ENCODE measurements at places on chromosomes 6 and 20.

DNA sequence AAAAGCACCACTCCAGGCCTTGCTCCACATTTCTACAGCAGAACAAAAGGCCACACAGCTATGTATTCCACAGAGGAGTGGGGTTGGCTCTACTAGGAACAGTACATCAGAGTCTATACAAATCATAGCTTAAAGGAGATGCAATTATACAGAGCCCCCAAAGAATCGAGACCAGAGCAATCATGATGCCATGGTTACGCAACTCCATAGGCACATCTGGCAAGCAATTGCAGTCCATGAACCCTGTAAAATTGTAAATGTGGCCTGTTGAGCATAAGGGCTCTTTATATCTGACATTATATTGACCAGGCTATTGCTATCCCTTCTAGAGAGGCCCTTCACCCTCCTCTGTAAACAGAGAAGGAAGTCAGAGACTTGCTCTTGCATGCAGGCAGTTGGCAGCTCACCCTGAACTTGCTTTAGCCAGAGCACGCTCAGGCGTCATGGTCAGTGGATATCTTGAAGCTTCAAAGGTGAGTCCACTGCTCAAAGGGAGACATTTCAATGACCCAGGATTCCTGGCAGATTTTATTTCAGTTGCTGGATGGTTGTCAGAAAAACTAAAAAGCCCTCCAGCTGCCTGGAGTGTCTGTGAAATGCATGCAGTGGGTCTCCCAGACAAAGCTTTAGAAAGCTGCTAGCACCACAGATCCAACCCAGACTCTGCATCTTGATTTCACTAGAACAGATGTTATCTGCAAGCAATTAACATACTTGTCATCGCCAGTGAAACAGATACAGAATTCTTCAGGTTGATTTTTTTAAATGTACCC is 357.2 kb downstream of the CENPW start:
- DNase-seq = no peak

- DNase-seq = no peak
Observed at GRCh38 chr6:34126419-34126818, 19.5 kb downstream of the GRM4 start.

- no peak for DNase-seq
Observed at GRCh38 chr6:156977527-156978291, 200.5 kb downstream of the ARID1B start.

DNA sequence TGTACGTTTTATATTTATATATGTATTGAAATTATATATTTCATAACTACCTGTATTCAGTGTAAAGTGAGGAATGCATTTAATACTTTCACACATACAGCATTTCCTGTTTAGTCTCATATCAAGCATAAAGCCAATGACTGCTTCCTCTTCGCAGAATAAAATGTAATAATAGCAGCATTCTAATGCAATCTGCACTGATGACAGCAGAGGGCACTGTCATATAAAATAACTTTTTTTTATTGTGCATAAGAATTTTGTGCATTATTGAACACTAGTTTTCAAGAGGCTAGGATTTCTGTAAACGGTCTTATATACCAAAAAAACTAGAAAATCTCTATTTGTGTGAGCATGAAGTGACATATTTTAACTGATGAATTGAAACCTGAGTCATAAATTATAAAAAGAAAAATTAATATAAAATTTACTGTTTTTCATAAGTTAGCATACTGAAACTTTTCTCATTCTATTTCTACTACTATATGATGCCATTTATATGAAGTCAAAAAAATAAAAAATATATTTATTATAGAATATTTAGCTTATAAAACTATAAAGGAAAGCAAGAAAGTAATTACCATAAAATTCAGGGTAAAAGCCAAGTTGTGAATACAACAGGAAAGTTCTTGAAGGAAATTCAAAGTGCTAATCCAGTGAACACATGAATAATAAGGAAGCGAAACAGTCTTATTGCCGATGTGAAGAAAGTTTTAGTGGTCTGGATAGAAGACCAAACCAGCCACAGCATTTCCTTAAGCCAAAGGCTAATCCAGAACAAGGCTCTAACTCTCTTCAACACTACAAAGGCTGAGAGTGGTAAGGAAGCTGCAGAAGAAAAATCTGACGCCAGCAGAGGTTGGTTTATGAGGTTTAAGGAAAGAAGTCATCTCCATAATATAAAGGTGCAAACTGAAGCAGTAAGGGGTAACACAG is 36.3 kb downstream of the RNF146 start:
- DNase-seq = peak; percentile 17

DNA sequence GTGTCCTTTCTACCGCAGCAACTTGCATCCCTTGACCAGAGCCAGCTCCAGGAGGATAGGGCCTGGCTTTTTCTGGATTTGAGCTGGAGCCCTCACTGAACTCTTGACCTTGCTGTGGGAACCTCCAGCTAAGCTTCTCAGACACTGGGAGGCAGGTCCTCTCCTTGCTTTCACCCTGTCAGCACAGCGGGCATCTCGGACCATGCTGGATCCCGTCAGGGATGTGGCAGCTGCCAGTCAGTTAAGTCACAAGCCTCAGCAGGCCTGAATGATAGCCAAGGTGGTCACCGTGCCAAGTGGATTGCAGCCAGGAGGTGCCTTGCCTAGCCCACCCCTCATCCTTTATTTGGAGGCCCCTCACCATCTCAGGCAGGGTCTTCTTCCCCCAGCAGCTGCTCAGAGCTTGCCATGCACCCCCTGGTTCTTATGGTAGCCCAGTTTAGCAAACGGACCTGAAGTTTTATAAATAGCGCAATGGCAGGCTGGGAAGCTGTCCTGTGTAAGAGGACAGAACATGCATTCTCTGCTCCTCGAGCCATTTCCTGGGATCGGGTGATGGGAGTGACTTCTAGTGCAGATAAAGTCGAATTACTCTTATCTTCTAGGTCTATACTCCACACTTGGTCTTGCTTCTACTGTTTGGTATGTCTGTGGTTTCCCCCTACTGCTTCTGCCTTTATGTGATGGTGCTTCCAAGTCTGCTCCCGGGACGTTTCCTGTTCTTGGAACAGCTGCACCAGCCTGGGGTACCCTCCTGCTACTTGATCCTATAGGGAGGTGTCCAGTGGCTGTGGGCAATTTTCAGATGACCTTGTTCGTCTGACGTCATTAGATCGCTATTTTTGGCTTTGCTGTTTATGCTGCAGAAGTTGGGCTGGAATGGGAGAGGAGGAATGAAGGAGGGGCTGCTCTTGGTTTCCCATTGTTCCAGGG is 7.1 kb upstream of the MYLK2 start:
- no peak for DNase-seq

GRCh38 chr20:44032583-44033331 is 118.1 kb downstream of the TOX2 start:
- no peak for DNase-seq

DNA sequence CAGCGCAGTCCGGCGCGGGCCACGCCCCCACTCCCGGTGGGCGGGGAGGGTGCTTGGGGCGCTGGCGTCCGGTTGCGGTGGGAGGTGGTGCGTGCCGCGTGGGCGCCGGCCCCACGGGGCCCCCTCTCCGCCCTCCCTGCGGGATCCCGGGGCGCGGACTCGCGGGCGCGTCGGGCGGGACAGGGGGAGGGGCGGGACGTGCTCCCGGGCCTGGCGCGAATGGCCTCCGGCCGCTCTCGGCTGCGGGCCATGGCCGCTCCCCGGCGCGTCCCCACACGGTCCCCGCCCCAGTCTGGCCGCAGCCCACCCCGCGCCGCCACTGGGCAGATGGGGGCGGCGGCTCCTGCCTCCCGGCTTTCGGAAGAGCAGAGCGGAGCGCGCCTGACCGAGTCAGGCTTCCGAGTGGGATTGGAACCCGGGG is 771 bp upstream of the PPP1R3G start:
- peak; percentile 42 for DNase-seq

- no peak for DNase-seq
Observed at GRCh38 chr6:35722121-35722761, 14.6 kb upstream of the ARMC12 start.

GRCh38 chr6:19857703-19858102 is 20.5 kb downstream of the ID4 start:
- no peak for DNase-seq

- peak; percentile 30 for DNase-seq
Observed at GRCh38 chr6:44386364-44386928, 1.1 kb upstream of the CDC5L start.

DNA sequence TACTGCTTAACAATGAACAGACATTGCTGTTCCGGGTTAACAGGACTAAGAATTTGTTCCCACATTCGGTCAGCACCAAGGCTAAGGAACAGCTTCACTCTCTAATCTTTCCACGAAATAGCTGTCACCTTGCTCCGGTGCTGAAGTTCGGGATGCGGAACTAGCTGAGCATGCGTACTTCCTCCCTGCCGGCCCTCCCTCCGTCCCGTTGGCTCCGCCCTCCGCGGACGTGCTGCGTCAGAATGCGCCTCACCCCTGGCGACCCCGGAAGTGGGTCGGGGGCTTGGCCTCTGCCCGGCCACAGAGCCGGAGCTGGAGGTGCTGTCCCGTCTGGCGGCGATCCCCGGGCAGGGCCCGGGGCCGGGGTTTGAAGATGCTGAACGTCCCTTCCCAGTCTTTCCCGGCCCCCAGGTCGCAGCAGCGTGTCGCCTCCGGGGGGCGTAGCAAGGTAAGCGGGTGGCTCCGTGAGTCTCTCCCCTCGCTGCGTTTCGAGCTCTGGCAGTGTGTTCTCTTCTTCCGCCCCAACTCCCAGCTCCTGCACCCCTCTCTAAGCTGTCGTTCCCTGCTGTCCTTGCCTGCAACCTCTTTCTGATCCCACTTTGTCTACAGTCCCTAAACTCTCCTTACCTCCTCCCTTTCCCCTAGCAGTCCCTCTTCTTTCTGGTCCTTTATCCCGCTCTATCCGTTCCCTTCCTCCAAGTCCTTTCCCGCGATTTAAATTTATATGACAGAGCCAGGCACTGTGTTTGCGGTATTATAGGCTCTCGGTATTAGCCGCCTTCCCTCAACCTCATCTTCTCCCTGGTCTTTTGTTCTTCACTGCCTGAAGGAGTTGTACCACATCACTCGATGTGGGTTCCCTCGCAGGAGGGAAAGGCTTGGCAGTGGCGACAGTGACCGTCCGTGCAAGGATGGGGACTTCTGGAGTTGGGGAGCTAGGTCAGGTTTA is at the start of gene CYB5R4:
CYB5R4 (plus strand) TSS at position 280 of the 949 bp plus-strand sequence; CDS start at position 374, 94 bp downstream.
- DNase-seq = peak; percentile 93

DNA sequence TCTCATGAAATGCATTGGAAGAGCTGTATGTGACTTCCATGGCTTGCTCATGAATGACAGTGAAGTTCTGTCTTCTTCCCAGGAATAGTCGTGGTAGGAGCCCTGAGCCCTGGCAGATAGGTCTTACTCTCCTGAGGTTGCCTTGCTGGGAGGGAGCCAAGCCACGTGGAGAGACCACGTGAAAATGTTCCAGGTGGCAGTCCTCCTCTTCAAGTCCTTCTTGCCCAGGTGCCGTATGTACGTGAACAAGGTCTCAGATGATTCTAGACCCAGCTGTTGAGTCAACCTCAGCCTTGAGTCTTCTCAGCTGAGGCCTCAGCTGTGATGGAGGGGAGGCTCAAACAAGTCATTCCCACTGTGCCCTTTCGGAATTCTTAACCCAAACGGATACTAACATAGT is 192.4 kb upstream of the PRDM1 start:
- no peak for DNase-seq

DNA sequence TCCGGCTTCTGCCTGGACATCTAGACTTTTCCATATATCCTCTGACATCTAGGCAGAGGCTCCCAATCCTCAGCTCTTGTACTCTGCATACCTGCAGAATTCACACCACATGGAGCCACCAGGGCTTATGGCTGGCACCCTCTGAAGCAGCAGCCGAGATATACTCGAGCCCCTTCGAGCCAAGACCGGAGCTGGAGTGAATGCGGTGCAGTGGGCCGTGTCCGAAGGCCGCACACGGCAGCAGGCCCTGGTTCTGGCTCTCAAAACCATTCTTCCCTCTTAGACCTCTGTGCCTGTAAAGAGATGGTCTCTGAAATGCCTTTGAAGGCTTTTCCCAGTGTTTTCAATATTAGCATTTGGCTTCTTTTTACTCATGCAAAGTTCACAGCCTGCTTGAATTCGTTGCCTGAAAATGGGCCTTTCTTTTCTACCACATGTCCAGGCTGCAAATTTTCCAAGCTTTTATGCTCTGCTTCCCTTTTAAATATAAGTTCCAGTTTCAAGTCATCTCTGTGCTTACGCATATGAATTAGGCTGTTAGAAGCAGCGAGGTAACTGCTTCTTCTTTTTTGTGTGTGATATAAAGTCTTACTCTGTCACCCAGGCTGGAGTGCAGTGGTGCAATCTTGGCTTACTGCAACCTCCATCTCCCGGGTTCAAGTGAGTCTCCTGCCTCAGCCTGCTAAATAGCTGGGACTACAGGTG is 3.8 kb upstream of the SIRPB1 start:
- DNase-seq = no peak

GRCh38 chr6:64477391-64477790 is 841.8 kb downstream of the PHF3 start:
- DNase-seq = no peak

GRCh38 chr20:4261333-4262284 is 246.3 kb upstream of the RNF24 start:
- DNase-seq = no peak

DNA sequence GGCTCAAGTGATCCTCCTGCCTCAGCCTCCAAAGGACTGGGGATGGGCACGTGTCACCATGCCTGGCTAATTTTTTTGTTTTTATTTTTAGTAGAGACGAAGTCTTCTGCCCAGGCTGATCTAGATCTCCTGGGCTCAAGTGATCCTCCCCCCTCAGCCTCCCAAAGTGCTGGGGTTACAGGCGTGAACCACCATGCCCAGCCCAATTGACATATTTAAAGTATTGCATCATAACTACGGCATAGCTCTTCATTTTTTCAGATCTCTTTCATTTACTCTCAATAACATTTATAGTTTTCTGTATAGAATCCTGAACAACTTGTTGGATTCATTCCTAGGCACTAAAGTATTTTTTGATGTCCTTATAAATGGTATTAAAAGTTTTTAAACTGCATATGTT is 13.0 kb downstream of the SERPINB1 start:
- no peak for DNase-seq

GRCh38 chr20:17665756-17666155 is 16.3 kb downstream of the RRBP1 start:
- no peak for DNase-seq

DNA sequence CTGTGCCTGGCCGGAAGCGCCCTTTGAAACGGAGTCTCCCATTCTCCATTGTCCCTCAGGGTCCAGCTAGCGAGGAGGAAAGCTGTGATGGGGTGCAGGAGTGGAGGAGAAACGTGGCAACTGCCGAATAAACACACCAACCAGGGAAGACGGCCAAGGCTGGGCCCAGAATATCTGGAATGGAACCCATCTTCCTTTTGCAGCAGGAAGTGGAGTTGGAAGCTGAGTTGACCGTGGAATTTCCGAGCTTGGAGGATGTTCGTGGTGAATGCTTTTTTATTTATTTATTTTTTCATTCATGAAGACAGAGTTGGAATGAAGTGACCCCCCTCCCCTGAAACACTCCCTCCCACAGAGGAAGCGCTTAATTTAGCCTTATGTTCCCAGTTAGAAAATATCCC is 105.6 kb upstream of the RNF24 start:
- DNase-seq = no peak

GRCh38 chr6:139533171-139533570 is 158.7 kb upstream of the CITED2 start:
- no peak for DNase-seq

DNA sequence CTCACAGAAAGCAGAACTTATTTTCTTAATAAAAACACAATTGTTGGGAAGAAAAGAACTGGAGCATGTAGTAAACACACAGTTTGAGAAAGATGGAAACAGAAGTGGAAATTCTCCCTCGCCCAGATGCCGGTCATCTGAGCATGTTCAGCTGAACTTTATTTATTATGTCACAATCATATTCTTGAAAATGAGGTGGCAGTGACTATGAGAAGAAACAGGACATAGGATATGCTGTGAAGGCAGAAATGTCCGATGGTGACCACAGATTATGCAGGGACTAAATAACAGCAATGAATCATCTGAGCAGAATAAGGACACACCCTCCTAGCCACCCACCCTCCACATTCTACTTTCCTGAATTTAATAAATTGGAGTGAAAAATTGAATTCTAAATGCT is 425.3 kb upstream of the NOX3 start:
- DNase-seq = no peak
